GM13977 (cell line): ENCODE measurements at places on chromosomes 16 and 17.

- peak; percentile 83 for DNase-seq
These were observed 259.7 kb downstream of the SEC14L1 start for GRCh38 chr17:77400445-77400870.

GRCh38 chr16:24700549-24701392, 28.7 kb upstream of the TNRC6A start:
- DNase-seq = no peak

DNA sequence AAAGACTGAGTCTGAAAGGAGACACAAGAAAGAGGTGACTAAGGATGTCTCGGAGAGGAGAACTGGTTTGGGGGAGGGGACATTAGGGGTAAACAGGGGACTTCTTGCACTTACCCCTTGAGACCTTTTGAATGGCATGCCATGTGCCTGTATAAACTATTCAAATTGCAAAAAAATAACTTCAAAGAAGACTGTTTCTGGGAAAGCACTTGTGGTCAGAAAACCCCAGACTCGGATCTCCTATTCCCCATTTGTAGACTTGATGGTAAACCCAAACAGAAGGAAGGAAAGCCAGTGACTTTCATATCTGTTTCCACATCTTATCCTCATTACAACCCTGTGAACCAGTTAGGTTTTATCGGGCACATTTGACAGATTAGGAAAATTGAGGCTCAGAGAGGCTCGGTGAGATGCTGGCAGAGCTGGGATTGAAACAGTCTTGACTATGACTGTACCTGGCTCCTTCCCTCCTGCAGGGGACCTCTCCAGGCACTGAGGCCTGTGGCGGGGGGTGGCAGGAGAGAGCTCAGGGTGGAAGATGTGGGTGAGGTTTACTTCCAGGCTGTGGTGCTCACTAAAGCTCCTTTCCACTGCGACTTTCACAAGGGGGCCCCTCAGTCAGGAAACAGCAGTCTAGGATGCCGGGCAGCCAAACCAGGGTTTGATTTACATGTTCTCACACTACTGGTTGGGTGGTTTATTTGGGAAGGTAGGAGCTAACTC, 30.5 kb upstream of the PLCG2 start:
- DNase-seq = no peak

GRCh38 chr17:4443476-4443875, 9.7 kb downstream of the SPNS3 start:
- no peak for DNase-seq

- peak; percentile 89 for DNase-seq
These were observed 9.3 kb downstream of the CORO6 start for GRCh38 chr17:29613352-29613837.

- DNase-seq = no peak
These were observed 7.4 kb upstream of the DPEP1 start for GRCh38 chr16:89606006-89606405.

- DNase-seq = no peak
These were observed 299 bp downstream of the NUP85 start for GRCh38 chr17:75205793-75206163.

DNA sequence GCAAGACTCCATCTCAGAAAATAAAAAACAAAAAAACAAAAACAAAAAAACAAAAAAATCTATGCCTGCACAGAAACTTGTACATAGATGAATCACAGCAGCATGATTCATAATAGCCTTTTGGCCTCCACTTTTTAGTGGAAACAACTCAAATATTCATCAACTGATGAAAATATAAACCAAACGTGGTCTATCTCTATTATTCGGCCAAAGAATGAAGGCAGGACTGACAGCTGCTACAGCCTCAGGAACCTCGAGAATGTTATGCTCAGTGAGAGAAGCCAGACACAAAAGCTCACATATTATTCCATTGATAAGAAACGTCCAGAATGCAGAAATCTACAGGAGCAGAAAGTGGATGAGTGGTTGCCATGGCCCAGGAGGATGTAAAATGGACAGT, 19.8 kb downstream of the PPL start:
- DNase-seq = no peak

- DNase-seq = no peak
These were observed 3.6 kb downstream of the GPRC5B start for GRCh38 chr16:19881028-19881427.

DNA sequence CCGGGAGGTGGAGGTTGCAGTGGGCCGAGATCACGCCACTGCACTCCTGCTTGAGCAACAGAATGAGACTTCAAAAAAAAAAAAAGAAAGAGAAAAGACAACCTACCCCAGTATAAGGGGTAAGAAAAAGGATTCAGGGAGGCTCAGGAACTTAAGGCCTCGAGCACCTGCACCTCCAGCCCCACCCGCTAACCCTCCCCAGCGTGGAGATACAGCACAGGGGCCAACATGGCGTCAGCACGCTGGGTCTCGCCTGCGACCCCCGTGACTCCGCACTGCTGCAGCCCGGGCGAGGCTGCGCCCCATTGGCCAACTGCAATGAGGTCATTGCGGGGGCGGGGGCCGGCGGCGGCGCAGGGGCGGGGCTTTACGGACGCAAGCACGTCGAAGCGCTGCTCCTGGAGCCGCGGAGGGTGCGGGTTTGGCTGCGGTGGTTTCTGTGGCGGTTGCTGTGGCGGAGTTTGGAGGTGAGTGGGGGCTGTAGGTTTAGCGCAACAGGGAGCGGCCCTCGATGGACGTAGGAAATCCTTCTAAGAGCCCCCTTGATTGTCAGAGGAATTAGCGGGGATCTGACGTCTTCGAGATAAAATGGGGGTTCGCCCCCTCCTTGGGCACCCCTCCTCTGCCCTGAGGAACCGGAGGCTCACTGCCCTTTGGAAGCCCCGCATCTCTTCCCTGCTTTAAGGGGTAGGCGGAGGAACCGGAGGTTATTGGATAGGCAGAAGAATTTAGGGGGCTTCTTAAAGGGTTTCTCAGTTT, at the start of gene ATP6V0A1:
ATP6V0A1 (plus strand) TSS at position 382 of the 759 bp plus-strand sequence. CDS start 2,017 bp downstream, outside the sequence.
- peak; percentile 93 for DNase-seq
